Gastroesophageal sphincter (tissue), 4 donors: ENCODE measurements at places on chromosomes 13 and 19.

GRCh38 chr19:3765121-3765520 lies 2.6 kb downstream of the MRPL54 start:
- ATAC-seq = no peak

GRCh38 chr13:91710733-91711132 lies 312.3 kb downstream of the GPC5 start:
- ATAC-seq = no peak

DNA sequence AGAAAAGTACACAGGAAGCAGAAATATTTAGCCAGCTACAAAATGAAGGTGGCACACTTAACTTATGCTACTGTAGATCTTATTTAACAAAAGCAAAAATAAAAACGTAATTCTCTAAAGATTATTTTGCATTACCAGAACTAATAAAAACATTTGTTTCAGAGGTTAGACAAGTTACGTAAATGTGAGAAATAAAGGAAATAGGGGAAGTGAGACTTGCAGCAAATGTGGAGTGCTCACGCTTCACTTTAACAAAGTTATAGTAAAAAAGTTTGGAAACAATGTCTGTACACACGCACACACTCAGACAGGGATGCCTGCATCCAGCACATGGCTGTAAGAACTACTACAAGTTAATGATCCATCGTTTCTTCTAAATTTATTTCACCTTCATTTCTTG lies 83.7 kb downstream of the NALCN start:
- no peak for ATAC-seq

DNA sequence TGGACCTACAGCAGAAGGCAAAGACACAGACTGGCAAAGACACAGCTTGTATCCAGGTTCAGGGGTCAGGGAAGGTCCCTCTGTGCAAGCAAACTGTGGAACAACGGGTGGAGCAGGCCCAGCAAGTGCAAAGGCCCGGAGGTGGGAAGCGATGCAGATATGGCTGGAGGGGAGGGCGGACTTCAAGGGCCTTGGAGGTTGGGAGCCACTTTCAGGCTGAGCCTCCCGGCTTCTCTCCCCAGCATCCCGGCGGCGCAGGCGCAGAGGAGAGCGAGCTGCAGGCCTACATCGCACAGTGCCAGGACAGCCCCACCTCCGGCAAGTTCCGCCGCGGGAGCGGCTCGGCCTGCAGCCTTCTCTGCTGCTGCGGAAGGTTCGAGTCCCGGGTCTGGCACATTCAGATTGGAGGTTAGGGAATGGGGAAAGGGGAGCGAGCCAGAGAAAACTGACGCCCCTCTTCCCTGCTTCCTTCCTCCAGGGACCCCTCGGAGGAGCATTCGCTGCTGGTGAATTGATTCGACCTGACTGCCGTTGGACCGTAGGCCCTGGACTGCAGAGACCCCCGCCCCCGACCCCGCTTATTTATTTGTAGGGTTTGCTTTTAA lies 2.1 kb upstream of the PNPLA6 start:
- peak; percentile 21 for ATAC-seq

- ATAC-seq = peak; percentile 13
These were observed 66.6 kb downstream of the COL4A1 start for GRCh38 chr13:110240352-110240751.

GRCh38 chr19:30873691-30874090 lies 475.5 kb downstream of the TSHZ3 start:
- ATAC-seq = no peak

DNA sequence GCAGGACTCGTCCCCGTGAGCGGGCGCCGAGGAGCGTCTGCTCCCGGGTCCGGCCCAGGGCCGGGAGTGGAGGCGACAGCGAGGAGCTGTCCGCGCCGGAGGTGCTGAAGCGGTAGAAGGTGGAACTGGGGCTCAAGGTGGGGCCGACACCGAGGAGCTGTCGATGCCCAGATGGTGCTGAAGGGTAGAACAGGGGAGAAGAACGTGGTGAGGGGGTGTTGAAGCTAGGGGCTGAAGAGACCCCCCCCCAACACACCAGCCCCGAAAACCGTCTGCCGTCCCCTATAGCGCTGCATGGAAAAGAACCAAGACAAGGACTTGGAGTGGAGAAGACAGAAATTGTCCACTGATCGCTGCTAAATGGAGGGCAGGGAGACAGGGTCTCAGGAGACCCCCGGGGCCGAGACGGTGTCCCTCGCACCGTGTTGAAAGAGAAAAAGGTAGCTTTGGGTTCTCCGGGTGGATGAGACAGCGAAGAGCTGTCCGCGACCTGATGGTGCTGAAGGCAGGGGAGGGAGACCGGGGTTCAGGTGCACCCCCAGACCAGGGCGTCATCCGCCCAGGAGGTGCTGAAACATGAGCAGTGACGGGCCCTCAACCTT lies 7.1 kb upstream of the PDE4C start:
- ATAC-seq = peak; percentile 26
